ENCODE measurements at places on chromosomes 7 and 10.

- no peak for DNase-seq
Observed at GRCh38 chr7:114647518-114647917, 232.9 kb downstream of the FOXP2 start.

- DNase-seq: no peak
Observed at GRCh38 chr10:93461109-93461806, 20.9 kb downstream of the MYOF start.

DNA sequence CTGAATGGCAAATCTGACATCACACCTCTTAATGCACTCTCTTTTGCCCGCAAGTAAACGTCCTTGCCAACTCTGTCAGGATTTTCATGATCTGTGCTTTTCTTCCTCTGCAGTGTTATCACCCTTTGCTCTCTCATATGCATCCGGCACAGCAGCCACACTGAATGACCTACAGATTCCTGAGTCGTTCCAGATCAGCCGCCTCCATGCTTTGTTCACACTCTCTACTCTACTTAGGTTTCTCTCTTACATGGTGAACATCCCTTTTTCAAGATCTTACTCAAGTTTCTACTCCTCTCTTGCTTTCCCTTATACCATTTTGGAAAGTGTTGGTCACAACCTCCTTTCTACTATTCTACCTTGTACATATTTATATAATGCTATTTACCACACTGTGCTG, 127.7 kb upstream of the AOAH start:
- no peak for DNase-seq

GRCh38 chr10:7518693-7519092, 107.9 kb upstream of the SFMBT2 start:
- DNase-seq: no peak

- DNase-seq: no peak
Observed at GRCh38 chr7:156544919-156545715, 95.5 kb upstream of the RNF32 start.

All from KG1 (cell line).